Lower leg skin (tissue), 4 donors: ENCODE measurements at places on chromosomes 7 and 10.

- no peak for DNase-seq
Measured at GRCh38 chr10:73810735-73811465, 498 bp downstream of the NDST2 start.

DNA sequence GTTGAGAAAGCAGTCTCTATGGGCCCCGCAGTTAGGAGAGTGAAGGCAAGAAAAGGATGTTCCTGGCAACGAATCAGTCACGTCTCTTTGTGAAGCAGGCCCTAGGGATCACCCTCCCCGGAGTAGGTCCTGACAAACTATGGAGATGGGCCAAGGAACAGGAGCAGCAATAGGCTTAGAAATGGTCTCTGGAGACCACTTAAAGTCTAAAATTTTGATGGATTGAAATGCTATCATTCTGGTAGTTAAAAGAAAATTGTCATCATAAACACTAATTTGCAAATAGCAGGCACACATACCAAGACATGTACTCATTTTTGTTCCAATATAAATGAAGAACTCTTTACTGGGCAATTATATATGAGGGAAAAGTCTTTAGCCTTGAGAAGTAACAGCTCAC lies 123.5 kb downstream of the ITGB8 start:
- no peak for DNase-seq

DNA sequence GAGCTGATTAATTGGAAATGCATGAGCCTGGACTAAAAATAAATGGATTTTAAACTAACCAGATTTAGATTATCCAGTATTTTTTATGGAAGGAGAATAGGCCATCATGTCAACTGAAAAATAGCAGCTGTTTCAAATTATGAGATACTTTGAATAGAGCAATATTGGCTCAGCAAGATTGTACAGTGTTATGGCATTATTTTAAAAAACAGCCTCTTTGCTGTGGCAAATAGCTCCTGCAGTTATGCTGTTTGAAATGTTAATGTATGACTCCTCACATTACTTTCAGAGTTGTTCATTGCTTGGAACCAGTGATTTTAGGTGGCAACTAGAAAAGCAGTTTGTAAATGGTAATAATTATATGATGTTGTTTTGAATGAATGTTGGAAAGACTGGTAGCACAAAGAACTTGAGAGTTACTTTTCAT lies 244.5 kb downstream of the KIAA1217 start:
- DNase-seq = no peak

DNA sequence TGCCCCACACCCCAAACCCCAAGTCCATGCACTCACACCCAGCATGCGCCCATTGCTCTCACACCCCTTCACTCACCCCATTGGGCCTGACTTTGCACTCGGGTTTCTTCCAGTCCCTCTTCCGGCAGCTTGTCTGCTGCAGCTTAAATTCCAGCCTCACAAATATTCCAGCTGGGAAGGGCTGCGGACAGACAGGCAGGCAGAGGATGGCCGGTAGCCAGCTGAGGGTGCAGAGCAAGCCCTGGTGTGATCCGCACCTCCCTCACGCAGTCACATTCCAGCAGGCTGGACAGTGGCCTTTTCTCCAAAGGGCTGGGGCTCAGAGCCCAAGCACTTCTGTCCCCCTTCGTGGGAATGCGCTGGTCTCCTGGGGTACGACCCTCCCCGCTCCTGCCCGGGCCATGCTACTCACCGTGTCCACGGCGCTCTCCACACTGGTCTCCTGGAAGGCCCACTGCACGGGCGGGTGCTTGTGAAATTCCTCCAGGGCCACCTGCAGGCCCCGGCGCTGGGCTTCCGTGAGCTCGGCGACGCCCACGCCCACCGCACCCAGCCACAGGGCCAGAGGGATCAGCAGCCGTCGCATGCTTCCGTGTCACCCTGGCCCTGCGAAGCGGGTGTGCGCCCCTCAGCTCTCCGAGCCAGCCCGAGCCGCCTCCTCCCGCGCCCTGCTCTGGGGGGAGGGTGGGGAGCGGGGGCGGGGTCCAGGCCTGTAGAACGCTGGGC lies 1.2 kb downstream of the RARRES2 start:
- DNase-seq = peak; percentile 86
